GM23248 (cell line): ENCODE measurements at places on chromosomes 13 and 19.

DNA sequence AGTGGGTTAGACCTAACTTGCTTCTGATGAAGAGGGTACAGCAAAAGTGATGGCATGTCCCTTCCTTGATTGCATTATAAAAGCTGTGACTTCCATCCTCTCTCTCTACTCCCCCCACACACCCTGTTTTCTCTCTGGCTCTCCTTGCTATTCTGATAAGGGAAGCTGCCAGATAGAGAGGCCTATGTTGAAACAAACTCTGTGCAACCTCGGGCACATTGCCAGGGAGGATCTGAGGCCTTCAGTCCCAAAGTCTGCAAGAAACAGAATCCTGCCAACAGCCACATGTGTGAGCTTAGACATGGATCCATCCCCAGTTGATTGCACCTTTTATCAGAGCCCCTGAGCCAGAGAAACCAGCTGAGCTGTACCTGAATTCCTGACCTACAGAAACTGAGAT is 44.8 kb upstream of the ARGLU1 start:
- H3K27me3 ChIP-seq: no peaks in the 10 kb centered on the region
- no peaks in the 10 kb centered on the region for H3K4me1 ChIP-seq
- peak; percentile 6 for DNase-seq
- no peak overlapping the region for H3K27ac ChIP-seq
- H3K4me3 ChIP-seq: no peak overlapping the region

GRCh38 chr13:47646298-47646697 is 354.8 kb downstream of the SUCLA2 start:
- no peak overlapping the region for H3K4me3 ChIP-seq
- H3K36me3 ChIP-seq: no peaks in the 10 kb centered on the region
- no peak overlapping the region for H3K27ac ChIP-seq

DNA sequence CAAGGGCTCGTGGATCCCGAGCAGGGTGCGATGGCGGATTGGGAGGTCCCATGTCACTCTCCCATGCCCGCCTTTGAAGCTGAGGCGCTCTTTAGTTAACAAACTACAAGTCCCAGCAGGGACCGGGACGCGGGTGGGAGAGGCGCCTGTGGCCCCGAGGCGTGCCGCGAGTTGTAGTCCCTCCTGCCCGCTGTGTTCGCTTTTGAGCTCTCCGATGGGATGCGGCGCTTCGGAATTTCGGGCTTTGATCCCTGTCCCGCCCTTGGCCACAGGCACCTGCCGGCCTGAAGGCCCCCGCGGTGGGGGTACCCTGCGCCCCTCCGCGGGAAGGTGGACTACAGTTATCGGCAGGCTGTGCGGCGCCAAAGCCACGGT is 11.0 kb downstream of the CYTH2 start:
- peaks cover 12% of the 10 kb centered on the region; the same call in 1 of the 2 replicates for H3K36me3 ChIP-seq
- peak; percentile 75 for DNase-seq
- H3K4me1 ChIP-seq: peaks cover 30% of the 10 kb centered on the region
- peak overlapping the region; percentile 67 for H3K27ac ChIP-seq
- peak overlapping the region; percentile 66 for H3K4me3 ChIP-seq

DNA sequence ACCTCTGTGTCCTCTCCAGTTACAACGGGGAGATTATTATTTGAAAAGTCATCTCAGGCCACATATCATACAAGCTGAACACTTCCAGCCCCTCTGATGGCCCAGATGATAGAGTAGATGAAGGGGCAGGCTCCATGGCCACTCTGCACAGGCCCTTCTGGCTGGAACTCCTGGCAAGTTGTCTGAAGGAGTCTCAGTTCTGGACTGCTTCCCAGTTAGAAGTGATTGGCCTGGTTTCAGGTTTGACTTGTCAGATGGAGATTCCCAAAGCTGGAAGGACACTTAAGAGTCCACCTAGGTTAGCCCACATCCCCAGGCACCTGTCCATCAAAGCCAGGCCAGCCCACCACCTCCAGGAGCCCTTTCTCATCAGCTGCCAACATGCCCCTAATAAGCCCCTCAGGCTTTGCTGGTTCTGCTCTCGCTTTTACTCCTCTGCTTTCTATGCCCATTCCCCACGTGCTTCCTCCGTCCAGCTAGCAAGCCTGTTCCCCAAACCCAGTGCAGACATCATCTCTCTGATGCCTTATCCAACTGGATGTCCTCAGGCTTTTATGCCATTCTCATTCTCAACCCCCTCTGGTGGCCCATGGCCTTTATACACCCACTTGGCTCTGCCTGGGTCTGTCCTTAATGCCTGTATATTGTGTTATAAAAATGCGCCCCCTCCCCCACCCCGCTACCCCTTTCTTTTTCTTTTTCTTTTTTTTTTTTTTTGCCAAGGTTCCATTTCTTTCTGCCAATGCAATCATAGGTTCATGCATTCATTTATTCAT is 56.5 kb downstream of the HSPH1 start:
- peaks cover 33% of the 10 kb centered on the region for H3K27me3 ChIP-seq
- no peak overlapping the region for H3K4me3 ChIP-seq
- no peak overlapping the region for H3K27ac ChIP-seq
- peak; percentile 16 for DNase-seq
